ENCODE measurements at places on chromosomes 12 and 14.

DNA sequence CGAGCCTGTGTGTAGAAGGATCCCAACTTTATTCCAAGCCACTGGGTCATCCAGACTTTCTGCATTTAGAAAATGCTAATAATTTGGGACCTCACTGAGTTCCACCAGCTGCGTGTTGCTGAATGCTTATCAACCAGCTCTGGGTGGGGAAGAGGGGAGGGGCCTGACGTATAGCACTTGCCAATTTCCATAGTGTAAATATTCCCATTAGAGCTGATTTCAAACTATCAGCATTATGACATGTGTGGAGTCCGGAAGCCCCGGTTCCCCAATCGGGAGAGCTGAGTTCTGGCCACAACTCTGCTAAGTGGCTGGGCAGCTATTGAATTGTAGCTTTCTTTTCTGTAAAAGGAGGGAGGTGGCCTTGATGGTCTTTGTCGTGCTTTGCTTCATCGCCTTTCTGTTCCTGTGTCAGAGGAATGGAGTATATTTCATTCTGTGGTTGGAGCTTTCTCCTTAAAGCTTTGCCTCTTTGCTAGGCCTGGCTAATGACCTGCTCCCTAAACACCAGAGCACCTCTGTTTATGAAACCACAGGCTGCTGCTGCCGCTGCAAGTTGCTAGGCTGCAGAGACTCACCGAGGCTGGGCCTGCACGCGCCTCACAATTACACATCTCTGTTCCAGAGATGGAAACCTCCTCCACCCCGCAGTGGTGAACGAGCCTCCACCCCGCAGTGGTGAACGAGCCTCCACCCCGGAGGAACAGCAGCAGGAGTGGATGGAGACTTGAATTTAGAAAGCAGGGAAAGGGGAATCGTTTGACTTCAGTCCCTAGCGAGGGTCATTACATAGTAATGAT is 7.7 kb upstream of the BCL7A start:
- no peak for DNase-seq

- DNase-seq = no peak
Measured at GRCh38 chr12:67681105-67681778, 32.7 kb downstream of the DYRK2 start.

DNA sequence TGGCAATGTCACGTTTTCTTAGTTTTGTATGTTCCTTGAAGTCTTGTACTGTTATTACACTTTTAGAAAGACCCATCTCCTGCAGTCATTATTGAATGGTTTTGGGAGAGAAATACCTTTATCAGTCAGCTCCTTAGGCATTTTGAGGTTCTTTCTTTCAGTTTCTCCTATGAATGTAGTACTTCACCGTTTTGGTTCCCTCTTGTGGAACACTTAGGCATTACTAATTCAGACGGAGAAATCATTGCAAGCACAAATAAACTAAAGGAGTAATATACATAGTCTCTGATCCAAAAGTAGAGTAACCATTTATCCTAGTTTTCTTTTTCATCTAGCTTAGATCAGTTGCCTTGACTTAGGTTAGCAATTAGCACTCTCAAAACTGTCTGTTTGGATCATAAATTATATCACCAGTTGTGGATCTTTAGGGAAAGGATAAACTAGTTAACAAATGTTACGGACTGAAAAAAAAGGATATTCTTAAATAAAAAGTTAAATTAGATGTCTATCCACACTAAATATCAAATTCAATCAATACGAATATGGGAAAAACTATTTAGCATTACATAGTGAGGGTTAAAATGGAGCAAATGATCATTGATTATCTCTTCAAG is 1538.3 kb upstream of the SEL1L start:
- no peak for DNase-seq

DNA sequence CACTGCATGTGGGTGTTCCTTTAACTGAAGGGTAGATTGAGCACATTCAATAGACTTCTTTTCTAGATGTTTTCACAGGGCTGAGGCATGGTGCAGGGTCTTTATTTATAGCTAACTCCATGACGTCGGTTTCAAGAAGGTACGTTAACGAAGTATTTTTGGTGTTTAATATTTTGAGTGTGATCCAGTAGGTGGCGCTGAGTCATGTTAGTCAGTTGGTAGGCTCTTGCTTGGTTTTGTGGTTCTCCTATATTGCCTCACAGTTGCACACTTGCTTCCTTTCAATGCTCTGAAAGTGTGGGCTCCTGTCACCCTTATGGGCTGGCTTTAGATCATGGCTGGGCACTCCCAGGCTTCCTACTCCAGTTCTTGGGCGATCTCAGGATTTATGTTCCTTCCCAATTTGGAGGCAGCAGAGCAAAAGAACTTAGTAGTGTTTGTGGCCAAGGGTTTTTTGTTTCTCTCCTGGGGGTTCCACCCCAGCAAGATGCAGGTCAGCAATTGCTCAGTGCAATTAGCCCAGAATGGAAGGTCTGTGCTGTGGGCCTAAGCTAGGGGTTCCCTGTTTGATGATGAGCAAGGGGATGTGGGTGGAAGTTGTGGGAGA is 471.6 kb upstream of the FOXG1 start:
- no peak for DNase-seq
